ENCODE measurements at places on chromosomes 12 and 14. TPM values are rescaled to one million over a fixed set of nuclear protein-coding genes. Genes with fewer than 3 reads are reported as not detected.

CIROP gene
- polyA plus RNA-seq = not detected

KCNA1 gene
- 0.11 TPM for polyA plus RNA-seq

DNA sequence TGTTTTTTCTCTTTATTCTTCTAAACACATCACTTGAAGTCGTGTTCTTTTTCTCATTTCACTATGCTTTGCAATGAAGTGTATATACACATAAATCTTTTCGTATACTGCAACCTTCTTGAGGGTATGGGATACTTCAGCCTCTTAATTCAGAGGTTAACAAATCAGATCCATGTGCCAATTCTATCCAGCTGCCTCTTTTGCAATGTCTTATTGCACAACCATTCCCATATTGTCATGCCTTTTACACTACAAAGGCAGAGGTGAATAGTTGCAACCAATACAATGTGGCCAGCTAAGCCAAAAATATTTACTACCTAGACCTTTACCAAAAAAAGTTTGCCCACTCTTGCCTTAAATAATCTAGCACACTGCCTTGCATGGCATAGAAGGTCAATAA is 224.5 kb upstream of the FOXG1 start:
- DNase-seq = no peak

- no peak for DNase-seq
These were observed 26.2 kb upstream of the NPFF start for GRCh38 chr12:53533471-53533870.

- DNase-seq = no peak
These were observed 3.7 kb downstream of the SLC38A1 start for GRCh38 chr12:46265102-46265501.

DNA sequence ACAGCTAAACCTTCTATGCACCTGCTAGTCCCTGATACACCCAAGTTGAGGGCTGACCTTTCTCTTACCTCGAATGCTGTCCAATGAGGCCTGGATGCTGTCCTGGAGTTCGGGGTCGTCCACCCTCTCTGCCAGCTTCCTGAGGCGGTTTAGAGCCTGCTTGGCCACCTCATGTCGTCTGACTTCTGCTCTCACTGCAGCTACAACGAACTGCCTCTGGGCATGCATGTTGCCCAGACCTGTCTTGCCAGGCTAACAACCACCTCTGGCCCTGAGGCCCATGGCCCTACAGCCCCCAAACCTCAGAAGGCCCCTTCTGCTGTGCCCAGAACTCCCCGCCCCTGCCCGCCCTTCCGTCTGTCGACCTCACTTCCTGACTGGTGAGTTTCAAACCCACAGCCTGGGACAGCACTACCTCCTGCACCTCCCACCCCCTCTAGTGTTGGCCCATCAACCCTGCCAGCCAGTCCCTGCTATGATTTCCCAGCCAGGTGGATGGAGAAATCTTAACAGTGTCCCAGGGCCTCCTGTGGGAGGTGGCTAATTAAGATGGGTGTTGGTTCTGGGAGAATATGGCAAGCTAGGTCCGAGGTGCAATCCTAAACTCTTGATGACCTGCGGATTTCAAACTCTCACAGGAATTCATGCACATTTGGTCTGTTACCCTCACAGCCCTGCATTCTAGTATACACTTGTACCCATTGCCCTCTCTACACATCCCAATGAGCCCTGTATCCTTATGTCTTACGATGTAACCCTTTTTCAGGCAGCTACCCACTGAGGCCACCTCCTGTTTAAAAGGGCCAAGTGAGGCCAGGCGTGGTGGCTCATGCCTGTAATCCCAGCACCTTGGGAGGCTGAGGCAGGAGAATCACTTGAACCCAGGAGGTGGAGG is 2.7 kb upstream of the TSPAN31 start:
- DNase-seq = no peak
